ENCODE measurements at places on chromosomes 5 and 9. TPM values are rescaled to one million over a fixed set of nuclear protein-coding genes. Genes with fewer than 3 reads are reported as not detected.

Gene AHRR
- total RNA-seq, result 11.9 TPM

DNA sequence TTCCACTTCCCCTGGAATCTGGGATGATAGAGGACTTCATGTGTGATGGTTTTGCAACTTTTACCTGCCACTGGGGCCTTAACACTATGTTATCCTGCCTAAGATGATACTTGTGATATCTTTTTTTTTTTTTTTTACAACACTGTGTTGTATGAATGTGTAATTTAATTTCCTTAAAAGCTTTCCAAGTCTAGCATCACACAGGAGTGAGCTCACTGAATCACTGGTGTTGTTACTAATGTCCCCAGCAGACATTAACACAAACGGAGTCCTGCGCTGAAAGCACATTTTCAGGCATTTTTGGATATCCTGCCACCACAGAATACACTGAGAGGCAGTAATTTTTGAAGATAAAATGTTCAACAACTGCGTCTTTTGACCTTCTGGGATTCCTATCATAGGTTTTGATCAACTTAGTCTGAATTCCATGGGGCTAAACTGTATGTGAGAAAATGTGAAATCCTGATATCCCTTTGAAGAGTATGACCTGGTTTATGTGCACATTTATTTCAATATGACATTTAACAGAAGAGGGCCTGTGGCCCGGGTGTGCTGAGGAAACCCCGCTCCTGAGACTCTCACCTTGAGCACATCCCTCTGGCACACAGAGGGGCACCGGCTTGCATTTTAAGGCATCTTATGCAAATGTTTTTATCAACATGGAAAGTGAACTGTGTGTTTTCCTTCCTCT, 118.0 kb downstream of the FSTL4 start:
- DNase-seq, result no peak

Gene PCDH12
- 8.2 TPM for total RNA-seq

Gene RECK
- 50.8 TPM for total RNA-seq

- no peak for DNase-seq
Measured at GRCh38 chr5:160359816-160360215, 10.6 kb downstream of the C1QTNF2 start.

DNA sequence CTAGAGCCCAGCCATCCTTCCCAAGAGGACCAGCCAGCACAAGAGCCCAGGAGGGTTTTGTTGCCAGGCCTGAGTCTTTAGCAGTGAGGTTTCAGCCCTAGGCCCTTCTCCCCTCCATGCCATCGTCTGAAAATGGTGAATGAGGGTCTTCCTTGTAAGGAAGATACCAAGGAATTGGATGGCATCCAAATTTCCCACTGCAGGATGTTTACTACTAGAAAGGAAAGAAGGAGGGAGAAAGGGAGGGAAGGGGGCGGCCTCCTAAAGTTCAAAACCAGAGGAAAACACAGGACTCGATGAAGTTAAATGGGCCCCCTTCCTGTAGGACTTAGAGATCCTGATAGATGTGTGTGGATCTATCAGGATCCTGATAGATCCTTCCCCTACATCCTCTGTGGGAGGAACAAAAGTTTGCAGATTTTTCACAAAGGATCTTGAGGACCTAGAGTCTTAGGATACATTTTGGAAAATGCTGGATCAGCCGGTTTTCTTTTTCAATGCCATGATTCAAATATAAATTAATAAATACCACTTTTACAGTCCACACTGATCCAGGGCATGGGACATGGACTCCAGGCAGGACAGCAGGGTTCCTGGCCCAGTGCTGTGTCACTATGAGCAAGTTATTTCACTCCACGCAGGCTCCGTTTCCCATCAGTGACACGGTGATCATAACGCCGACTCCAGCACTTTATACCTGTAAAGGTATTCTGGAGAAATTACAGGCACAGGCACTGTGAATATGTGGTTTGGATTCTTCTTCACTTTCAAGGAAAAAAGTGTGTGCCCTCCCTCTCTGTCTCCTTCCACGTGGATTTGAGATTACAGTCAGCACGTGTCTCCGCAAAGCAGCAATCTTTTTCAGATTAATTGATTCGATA, 40.9 kb downstream of the C5orf15 start:
- DNase-seq, result no peak

Gene BTNL3
- total RNA-seq, result not detected

DNA sequence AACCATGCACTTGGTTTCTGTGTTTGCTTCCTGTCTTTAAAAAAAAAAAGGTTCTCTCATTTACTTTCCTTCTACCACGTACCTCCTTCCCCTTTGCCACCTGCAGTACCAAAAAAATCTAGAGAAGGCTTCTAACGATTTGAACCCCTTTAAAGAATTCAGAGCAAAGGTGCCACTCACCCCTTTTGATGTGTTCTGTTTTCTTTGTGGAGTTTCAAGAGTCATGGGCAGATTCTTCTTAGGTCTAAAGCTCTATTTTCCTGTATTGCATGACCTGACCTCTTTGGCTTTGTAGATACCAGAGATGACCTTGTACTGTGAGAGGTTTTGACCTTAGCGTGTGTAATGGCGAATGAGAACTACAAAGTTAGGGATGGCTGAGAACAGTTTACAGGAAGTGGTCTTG, 29.0 kb downstream of the TXNDC8 start:
- no peak for DNase-seq

Gene NANS
- 30.0 TPM for total RNA-seq

Gene TAF1L
- total RNA-seq, result under 0.01 TPM

DNA sequence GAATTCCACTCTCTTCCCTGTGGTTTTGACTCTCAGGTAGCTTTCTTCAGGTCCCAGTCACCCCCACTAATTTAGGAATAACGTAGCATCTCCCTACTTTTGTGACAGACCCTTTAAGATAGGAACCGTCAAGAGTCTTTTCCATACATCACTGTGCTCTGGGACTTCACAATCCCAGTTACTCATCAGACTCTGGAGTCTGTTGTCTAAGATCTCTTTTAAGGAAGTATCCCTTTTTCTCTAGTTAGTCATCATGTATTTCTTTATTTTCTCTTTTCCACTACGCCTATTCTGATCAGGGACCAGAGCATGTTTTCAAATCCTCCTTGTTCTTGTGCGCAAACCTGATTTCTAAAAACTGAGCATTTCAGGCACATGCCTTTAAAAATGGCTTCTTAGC, 143.0 kb downstream of the GOLPH3 start:
- DNase-seq, result no peak

Gene MTRR
- total RNA-seq, result 44.1 TPM

Gene SLC6A3
- total RNA-seq, result not detected

All from skin of body (tissue), 3 donors.